Spinal cord (tissue), 10 donors: ENCODE measurements at places on chromosomes 12 and 14.
A peak's percentile ranks its signal among the peaks of the same experiment; 100 is the strongest.

DNA sequence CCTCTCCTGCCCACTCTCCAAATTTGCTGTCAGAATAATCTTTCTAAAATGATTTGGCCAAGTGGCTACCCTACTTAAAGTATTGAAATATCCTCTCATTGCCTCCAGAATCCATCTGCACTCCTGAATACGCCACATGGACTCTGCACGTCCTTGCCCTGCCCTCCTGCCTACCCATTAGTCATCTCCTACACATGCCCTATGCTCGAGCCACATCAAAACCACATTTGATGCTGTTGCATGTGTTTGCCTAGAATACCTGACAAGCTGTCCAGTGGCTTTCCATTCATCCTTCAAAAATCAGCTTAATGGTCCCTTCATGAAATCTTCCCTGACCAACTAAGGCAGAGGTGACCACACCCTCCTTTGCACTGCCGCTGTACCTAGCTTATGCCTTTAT is 17.0 kb downstream of the VCPKMT start:
- DNase-seq = no peak

DNA sequence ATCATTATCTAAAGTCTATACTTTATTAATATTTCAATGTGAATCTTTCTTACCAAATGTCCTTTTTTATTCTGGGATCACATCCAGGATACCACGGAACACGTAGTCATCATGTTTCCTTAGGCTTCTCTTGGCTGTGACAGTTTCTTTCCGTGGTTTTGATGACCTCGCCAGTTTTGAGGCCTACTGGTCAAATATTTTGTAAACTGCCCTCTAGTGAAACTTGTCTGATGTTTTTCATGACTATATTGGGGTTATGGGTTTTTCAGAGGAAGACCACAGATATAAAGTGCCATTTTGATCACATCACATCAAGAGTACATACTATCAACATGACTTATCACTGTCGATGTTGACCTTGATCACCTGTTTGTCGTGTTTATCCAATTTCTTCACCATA is 14.1 kb upstream of the SERPINA6 start:
- no peak for DNase-seq

GRCh38 chr14:48384821-48385220 is 709.4 kb upstream of the MDGA2 start:
- DNase-seq = no peak

DNA sequence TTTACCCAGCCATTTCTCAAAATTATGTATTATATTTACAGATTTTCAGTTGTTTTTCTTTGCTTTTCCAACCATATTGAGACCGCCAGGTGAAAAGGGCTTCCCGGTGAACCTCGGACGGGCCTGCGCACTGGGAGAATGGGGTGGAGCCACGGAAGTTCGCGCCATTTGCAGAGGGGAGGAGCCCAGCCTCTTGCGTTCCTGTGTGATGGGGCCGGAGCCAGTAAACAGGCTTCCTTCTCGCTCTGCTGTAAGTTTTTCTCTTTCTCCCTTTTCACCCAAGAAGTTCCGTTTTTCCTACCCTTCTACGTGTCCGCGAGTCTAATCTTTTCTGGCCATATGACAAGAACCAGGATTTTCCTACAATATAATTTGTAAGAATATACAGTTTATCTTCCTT is 1108.8 kb upstream of the SEL1L start:
- DNase-seq = no peak

DNA sequence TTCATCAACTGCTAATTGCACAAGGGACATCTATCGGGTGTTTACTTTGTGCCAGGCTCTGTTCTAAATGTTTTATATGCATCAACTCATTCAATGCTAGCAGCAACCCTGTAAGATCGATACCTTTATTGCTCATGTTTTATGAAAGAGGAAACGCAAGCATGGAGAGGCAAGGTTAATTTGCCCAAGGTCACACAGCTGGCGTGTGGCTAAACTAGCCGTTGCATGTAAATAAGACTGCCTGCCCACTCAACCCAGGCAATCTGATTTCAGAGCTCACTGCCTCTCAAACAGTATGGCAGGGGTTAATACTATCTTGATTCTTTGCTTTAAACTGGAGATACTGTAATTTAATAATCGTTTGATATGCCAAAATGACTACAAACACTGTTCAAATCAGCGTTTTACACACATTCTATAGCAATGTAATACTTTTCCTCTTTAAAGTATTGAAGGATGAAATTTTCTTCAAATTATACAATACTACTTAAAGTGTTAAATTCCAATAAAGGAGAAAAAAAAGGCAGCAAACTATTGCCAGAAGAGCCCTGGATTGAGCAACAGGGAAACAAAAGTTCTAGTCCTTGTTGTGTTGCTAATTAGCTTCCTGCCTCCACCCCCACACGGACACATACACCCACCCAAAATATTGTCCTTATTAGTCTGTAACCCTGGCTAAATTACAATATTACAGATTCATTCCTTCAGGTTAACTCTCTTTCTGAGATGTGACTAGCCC is 39.1 kb upstream of the DHRS7 start:
- DNase-seq = peak; percentile 26
